Upper lobe of left lung (tissue), 6 donors: ENCODE measurements at places on chromosomes 2 and 18. TPM values are rescaled to one million over a fixed set of nuclear protein-coding genes. Genes with fewer than 3 reads are reported as not detected.

DNA sequence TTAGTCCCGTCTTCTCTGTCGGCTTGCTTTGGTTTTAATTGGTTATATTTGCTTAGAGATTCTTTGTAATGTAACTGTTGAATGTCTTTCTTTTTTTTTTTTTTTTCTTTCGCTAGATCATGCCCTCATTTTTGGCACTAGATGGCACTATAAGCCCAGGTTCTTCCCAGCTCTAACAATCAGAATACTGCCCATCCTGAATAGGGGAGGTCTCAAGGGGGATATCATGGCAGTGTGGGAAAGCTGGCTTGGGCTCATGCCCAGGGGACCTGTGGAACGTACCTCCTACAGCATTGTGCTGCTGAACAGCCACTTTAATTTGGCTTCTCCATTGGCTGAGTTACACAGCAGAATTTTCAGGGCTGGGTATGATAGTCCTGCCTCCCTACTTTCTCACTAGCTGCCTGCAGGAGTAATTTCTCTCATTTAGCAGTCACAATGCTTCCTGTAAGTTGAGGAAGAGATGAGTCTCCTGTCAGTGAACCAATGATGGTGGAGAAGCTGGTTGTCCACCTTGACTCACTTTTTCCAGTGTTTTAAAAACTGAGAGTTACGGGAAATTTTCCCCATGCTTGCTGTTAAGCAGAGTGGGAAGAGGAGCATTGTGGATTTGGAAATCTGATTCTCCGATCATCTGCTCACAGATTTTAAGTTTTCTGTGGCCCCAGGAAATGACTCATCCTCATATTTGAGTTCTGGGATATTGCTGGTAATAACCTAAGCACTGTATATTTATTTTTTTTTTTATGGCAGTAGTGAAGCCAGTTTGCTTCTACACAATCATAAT, 47.2 kb downstream of the RAD51AP2 start:
- H3K27me3 ChIP-seq: no peaks in the 10 kb centered on the region
- H3K27ac ChIP-seq: no peak overlapping the region
- no peak for DNase-seq
- H3K4me3 ChIP-seq: no peak overlapping the region

DNA sequence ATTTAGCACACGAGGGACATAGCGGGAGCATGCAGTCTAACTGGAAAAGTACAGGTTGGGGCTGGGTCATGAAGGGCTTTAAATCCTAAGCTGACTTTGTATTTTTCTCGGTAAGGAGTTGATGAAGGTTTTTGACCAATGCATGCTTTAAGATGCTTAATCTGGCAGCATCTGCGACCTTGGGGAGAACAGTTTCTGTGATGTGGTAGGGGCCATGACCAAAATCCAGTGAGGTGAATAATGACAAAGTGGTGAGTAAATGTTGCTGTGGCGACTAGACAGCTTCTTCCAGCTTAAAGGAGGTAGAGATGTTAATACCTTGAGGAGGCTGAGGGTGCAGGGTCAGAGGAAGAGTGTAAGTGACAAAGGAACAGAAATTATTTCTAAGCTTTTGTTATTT, 174.6 kb upstream of the ALPP start:
- no peak overlapping the region for H3K27ac ChIP-seq
- H3K27me3 ChIP-seq: no peaks in the 10 kb centered on the region
- H3K4me1 ChIP-seq: no peaks in the 10 kb centered on the region
- H3K4me3 ChIP-seq: no peak overlapping the region
- DNase-seq: no peak
- no peaks in the 10 kb centered on the region for H3K36me3 ChIP-seq

- H3K27ac ChIP-seq: no peak overlapping the region
- no peaks in the 10 kb centered on the region for H3K4me1 ChIP-seq
- H3K27me3 ChIP-seq: no peaks in the 10 kb centered on the region
These were observed 1110.6 kb upstream of the ACVR2A start for GRCh38 chr2:146734042-146734820.

SEMA4C gene
- total RNA-seq: 21.2 TPM

PRR30 gene
- not detected for total RNA-seq

TMEM87B gene
- total RNA-seq: 20.1 TPM

DNA sequence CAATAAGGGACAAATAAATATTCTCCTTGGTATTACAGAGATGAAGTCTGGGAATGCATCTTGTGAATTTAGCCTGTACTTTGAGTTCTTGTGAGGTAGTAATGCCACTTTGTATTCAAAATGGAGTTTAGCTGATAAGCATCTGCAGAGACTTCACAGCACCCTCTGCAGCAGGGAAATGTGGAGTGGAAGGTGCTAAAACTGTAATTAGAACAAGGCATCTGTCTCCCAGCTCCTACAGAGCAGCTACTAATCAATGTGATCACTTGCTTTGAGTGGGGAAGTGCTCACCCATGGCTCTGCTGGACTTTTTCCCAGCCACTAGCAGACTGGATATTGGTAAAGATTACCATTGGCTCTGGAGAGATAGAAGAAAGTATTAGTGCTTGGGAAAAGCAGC, 56.2 kb upstream of the TMEFF2 start:
- no peak overlapping the region for H3K4me3 ChIP-seq
- no peaks in the 10 kb centered on the region for H3K4me1 ChIP-seq
- H3K27me3 ChIP-seq: no peaks in the 10 kb centered on the region
- H3K36me3 ChIP-seq: no peaks in the 10 kb centered on the region
- no peak for DNase-seq
- no peak overlapping the region for H3K27ac ChIP-seq

MRO gene
- total RNA-seq: 0.46 TPM

- H3K4me3 ChIP-seq: no peak overlapping the region
- H3K36me3 ChIP-seq: no peaks in the 10 kb centered on the region
- DNase-seq: no peak
These were observed 62.2 kb downstream of the ARMC9 start for GRCh38 chr2:231260442-231261208.

G6PC2 gene
- not detected for total RNA-seq

- no peaks in the 10 kb centered on the region for H3K4me1 ChIP-seq
- no peaks in the 10 kb centered on the region for H3K36me3 ChIP-seq
- H3K27me3 ChIP-seq: no peaks in the 10 kb centered on the region
- no peak overlapping the region for H3K4me3 ChIP-seq
- DNase-seq: no peak
These were observed 54.5 kb downstream of the BCL11A start for GRCh38 chr2:60498816-60499429.

GPBAR1 gene
- 6.4 TPM for total RNA-seq

WNT10A gene
- 0.15 TPM for total RNA-seq

- DNase-seq: no peak
- H3K27ac ChIP-seq: no peak overlapping the region
- no peak overlapping the region for H3K4me3 ChIP-seq
- H3K36me3 ChIP-seq: no peaks in the 10 kb centered on the region
These were observed 220.2 kb downstream of the NR4A2 start for GRCh38 chr2:156112323-156112722.

- no peaks in the 10 kb centered on the region for H3K27me3 ChIP-seq
- DNase-seq: no peak
- no peaks in the 10 kb centered on the region for H3K36me3 ChIP-seq
- H3K4me3 ChIP-seq: no peak overlapping the region
- no peaks in the 10 kb centered on the region for H3K4me1 ChIP-seq
These were observed 1056.6 kb upstream of the CHAC2 start for GRCh38 chr2:52710810-52711618.

GCG gene
- not detected for total RNA-seq

NXPH2 gene
- total RNA-seq: not detected

DNA sequence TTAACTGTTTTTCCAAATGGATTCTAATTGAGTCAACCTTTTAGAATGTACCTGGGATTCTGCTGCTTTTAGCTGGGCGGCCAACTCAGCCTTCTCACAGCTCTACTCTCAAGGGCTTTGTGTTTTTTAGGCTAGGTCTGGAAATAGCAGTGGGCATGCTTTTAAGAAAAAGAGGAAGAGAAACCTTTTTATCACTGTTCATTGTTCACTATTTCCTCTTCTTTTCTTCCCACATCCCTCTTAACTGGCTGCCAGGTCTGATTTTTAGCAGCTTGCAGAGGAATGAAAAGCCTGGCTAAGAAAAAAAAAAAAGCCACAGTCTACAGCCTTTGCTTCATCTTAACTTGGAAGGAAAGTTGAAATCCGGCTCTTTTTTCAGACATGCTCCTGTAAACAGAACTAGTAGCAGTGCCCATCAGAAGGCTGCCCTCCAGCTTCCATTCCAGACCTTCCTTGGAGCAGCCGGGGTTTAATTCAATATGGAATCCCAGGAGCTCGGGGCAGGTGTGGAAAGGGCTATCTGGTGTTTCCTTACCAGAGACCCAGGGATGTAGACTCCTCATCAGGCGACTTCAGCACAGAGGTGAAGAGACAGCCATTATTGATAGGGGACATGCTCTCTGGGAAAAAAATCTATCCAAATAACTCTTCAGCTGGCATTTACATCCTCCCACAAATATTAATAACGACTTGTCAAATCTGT, 230.7 kb downstream of the MYO3B start:
- no peaks in the 10 kb centered on the region for H3K4me1 ChIP-seq
- no peaks in the 10 kb centered on the region for H3K27me3 ChIP-seq
- no peak for DNase-seq
- no peaks in the 10 kb centered on the region for H3K36me3 ChIP-seq
- H3K27ac ChIP-seq: no peak overlapping the region

RESP18 gene
- total RNA-seq: not detected

DNA sequence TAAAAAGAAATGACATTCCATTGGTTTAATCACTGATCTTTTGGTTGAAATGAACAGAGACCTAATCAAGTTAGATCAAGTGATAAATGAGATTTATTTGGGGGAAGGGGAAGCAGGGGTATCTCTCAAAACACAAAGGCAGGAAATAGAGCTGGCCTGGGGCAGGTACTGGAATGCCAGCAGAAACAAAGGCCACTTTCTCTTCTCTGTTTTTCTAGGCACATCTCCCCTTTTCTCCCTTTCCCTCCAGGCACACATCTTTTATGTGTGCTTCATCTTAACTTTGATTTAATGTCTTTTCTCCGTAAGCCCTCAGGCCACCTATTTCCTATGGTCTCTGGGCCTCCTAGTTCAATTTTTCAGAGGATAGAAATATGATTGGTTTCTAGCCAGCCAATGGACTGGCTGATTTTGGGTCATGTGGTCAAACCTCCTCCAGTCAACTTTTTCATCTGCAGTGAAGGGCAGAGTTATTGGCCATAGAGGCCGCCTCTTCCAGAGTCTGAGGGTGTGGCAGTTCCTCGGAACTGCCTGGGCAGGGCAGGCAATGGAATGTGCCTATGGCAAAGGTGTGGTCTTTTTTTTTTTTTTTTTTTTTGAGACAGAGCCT, 58.9 kb upstream of the FAM136A start:
- DNase-seq: no peak
- H3K27me3 ChIP-seq: no peaks in the 10 kb centered on the region
- no peak overlapping the region for H3K27ac ChIP-seq

DNA sequence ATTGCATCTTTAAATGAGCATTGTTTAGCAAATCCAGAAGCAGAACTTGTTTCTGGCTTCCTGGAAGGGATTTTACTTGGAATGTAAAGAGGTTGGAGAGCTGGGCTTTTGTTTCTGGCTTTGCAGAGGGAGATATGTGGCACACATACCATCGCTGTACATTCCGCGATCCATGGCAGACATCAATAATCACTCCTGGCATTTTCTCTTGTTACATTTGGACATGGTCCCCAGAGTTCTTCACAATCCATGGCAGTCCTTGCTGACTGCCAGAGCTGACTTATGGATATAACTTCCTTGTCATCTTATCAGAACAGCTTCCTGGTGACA, 445.6 kb upstream of the SPRED2 start:
- H3K4me3 ChIP-seq: no peak overlapping the region
- H3K27ac ChIP-seq: no peak overlapping the region
- no peak for DNase-seq
- no peaks in the 10 kb centered on the region for H3K36me3 ChIP-seq
- H3K27me3 ChIP-seq: no peaks in the 10 kb centered on the region
- H3K4me1 ChIP-seq: no peaks in the 10 kb centered on the region

EPAS1 gene
- total RNA-seq: 567 TPM

COL4A3 gene
- total RNA-seq: 129 TPM

ZFAND2B gene
- 50.2 TPM for total RNA-seq

INO80B gene
- total RNA-seq: 38.2 TPM

- no peak overlapping the region for H3K27ac ChIP-seq
- H3K4me1 ChIP-seq: peaks cover 3% of the 10 kb centered on the region
- no peaks in the 10 kb centered on the region for H3K27me3 ChIP-seq
- no peaks in the 10 kb centered on the region for H3K36me3 ChIP-seq
- no peak for DNase-seq
These were observed 403.0 kb upstream of the ID2 start for GRCh38 chr2:8278709-8279354.

SYT4 gene
- total RNA-seq: not detected

DNA sequence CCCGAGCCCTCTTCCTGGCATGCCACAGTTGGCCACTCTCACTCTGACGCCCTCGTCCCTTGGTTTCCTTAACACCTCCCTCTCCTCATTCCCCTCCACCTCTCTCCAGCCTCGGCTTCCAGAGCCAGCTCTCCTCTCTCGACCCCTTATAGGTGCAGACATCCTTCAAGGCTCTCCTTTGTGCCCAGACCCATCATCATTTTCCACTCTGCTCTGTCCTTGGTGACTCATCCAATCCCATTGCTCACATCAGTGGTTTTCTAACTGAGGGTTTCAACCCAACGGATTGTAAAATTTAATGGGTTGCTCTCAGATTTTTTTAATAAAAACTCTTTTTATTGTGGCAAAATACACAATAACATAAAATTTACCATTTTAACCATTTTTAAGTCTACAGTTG, 6.2 kb downstream of the ST8SIA5 start:
- H3K27ac ChIP-seq: no peak overlapping the region
- H3K4me3 ChIP-seq: no peak overlapping the region
- peaks cover 2% of the 10 kb centered on the region for H3K4me1 ChIP-seq
- no peaks in the 10 kb centered on the region for H3K36me3 ChIP-seq

- no peak for DNase-seq
- H3K27ac ChIP-seq: no peak overlapping the region
- no peak overlapping the region for H3K4me3 ChIP-seq
- H3K4me1 ChIP-seq: no peaks in the 10 kb centered on the region
These were observed 93.8 kb downstream of the FIGN start for GRCh38 chr2:163641986-163642385.

B3GNT7 gene
- 99.8 TPM for total RNA-seq

DNA sequence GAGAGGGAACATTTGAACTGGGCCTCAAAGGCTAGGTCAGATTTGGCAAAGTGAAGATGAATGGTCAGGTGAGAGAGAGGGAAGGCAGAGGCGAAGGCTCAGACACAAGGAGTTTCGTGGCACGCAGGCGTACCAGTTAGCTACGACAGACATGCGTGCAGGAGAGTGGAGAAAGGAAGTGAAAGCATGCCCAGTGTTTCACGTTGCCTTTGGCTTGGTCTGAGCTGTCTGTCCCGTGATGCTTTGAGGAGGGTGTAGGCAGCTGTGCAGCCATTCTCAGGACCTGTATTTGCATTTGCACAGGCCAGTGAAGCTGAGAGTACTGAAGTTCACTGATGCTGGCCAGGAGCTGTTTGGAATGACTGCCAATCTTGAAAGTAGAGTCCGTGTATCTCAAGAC, 69.5 kb downstream of the HNRNPLL start:
- no peak overlapping the region for H3K27ac ChIP-seq
- peaks cover 5% of the 10 kb centered on the region for H3K4me1 ChIP-seq
- H3K27me3 ChIP-seq: no peaks in the 10 kb centered on the region
- H3K4me3 ChIP-seq: no peak overlapping the region
